Stimulated activated CD4-positive, alpha-beta T cell treated with anti-CD3 and anti-CD28 coated beads, Interleukin-12 subunit alpha, Interleukin-12 subunit beta, amount 100 ng/mL, for 4 hours (primary cell): ENCODE measurements at places on chromosomes 1 and 21.

GRCh38 chr21:42669041-42669440, 15.6 kb downstream of the PDE9A start:
- no peak for DNase-seq

- DNase-seq = no peak
Measured at GRCh38 chr1:182653986-182654385, 30.4 kb downstream of the RGS8 start.

DNA sequence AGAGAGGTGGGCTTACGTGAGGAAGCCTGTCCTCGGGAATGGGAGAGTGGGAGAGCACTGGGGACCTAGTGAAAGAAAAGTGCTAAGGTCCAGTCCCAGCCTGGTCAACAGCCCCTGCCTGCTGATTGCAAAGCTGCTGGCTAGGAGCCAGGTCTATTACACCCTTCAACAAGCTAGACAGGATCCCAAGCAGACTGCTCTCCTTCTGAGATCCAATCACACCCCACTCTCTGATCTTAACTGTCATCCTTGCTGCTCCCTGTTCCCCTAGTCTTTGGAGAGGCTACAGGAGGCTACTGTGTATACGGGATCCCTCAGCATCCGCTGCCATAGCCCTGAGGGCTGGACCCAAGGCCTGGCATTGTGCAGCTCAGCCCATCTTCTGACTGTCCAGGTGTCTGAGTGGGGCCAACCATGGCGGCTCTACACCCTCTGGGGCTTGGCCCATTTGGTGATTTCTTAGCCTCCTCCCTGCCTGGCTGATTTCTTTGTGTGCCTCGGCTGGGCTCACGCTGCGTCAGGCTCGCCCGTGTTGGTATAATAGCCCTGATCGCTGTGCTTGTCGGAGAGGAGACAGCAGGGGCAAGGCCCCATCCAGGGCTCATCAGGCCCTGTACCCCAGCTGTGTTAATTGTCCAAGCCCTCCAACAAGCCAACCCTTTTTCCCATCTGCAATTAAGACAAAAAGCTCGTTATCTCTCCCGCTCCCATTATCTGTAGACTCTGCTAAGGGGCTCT, 43.9 kb downstream of the NAV1 start:
- DNase-seq = no peak

DNA sequence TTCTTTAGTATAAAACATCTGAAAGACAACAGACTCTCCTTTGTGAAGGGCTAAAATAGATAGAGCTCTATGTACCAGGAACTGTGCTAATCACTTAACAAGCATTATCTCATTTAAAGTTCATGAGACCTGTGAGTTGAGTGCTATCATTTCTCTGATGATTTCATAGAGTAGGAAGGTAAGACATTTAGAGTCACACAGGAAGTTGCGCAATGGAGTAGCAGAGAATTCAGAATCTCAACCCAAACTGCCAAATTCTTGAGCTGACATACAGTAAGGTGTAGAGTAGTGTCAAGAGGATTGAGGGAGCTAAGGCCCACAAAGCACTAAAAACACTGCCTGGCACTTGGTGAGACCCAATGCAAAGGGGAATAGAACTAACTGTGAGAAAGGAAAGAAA, 384.3 kb downstream of the NTNG1 start:
- DNase-seq = no peak

GRCh38 chr21:34156957-34157356, 83.6 kb downstream of the MRPS6 start:
- DNase-seq = no peak

GRCh38 chr1:94858276-94858675, 38.1 kb downstream of the SLC44A3 start:
- no peak for DNase-seq

DNA sequence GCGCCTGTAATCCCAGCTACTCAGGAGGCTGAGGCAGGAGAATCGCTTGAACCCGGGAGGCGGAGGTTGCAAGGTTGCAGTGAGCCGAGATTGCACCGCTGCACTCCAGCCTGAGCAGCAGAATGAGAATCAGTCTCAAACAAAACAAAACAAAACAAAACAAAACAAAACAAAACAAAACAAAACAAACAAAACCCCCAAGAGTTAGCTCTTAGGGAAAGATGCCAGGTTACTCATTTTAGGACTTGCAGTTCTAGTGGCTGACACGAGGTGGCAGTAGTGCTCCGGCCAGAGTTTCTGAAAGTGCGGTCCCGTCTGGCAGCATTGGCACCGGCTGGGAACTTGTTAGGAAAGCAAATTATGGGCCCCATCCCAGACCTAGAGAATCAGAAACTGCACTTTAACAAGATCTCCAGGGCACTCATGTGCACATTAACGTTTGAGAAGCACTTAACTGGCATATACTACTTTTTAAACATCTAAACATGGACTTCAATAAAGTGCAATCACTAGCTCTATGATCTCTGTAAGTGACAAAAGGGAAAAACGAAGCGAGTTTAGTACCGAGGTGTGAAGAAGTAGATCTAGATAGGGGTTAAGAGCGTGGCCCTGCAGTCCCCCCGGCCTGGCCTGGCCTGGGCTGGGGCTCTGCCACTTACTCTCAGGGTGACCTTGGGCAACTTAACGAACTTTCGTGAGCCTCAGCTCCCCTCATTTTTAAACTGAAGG, 41.9 kb upstream of the TNFRSF1B start:
- peak; percentile 75 for DNase-seq

DNA sequence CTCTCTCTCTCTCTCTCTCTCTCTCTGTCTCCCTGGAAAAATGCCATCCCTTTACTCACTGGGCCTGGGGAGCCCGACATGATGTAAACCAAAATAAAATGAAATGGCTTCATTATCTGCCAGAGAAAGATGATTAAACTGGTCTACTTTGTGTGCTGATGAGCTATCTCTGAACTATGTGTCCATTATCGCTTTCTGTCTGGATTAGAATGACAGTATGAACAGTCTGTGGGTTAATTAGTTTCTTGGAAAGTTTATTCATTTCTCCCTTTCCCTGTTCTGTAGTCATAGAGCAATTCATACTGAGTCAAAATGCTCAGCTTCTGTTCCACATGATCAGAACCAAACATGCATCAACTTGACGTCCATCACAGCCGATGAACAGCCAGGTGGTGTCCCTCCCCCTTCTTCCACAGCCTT, 72.4 kb upstream of the KCND3 start:
- no peak for DNase-seq

DNA sequence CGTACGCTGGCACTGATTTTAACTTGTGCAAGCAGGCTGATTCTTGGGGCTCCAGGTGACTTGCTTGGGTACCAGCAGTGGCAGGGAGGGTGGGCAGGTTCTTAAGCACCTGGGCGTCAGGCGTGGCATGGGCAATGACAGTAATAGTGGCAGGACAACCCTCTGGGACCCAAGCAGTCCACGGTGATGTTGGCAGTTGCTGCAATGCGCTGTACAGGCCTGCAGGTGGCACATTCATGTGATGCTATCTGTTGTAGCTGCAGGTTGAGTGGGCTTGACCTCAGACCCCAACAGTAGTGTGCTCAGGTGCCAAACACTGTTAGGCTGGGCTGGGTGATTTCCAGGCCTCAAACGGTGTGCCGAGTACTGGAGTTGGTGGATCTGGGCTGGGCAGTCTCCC, 10.2 kb upstream of the OR10J4 start:
- DNase-seq = no peak

- no peak for DNase-seq
Measured at GRCh38 chr1:94727846-94728715, 92.1 kb upstream of the SLC44A3 start.

DNA sequence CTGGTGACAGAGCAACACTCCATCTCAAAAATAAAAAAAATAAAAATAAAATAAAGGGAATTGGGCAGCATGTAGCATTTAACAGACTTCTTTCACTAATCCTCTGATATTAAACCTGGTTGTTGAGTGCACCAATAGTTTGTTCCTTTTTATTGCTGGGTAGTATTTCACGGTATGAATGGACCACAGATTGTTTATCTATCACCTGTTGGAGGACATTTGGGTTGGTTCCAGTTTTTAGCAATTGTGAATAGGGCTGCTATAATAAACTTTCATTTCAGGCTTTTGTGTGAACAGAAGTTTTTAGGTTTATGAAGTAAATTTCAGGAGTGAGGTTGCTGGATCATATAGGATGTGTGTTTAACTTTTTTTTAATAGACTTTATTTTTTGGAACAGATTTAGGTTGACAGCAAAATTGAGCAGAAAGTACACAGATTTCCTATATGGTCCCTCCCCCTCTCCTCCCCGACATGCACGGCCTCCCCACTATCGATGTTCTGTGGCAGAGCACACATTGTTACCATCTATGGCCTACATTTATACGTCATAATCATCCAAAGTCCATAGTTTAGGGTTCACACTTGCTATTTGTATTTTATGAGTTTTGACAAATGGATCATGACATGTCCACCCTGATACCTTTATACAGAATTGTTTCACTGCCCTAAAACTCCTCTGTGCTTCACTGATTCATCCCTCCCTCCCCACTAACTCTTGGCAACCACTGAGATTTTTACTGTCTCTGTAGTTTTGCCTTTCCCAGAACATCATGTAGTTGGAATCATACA, 66.1 kb upstream of the TMPRSS2 start:
- DNase-seq = no peak

DNA sequence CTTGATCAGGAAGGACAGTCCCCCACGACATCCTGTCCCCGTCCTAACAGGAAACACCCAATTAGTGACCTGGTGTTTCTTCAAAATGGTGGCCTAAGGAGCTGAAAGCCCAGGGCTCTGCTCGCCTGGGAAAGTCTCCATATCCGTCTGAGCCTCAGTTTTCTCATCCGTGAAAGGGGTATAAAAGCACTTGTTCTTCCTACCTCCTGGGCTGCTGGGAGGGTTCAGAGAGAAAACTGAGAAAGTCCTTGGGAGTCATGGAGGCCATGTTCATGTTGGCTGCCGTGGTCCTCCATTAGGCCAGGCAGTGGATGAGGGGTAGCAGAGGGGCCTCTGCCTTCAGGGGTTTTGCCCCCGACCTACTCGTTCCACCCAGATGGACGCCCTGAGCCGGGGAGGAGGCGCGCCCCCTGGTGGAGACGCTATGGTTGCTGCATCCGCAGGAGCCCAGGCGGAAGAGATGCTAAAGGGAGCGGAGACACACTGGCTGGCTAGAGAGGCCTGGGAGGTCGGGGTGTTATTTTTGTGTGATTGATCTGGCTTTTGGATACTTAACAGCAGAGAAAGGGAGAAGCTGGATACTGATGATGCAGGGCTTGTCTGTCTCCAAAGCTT, 113.5 kb downstream of the PRDM2 start:
- DNase-seq = peak; percentile 66

DNA sequence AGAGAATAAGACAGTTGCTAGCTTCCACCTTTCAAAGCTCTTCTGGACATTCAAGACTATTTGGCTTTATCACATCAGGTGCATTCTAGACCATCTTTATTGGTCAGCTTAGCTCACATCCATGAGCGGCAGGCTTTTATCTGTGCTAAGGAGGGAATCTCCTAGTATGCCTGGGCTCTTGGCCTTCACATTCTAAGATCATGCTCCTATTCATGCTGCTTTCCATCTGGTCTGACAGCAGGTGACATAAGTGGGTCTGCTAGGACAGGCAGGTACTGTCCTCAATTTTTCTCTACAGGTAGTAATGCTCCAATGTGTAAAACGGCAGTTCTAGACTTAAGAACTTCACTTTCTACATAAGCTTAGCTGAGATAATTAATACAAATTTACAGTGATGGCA, 39.2 kb upstream of the ADAMTS1 start:
- DNase-seq = no peak

GRCh38 chr1:222301652-222302051, 246.3 kb downstream of the HHIPL2 start:
- DNase-seq = no peak

GRCh38 chr1:155179112-155180031, 5.7 kb downstream of the TRIM46 start:
- DNase-seq = no peak
